ENCODE measurements at places on chromosomes 4 and X.

DNA sequence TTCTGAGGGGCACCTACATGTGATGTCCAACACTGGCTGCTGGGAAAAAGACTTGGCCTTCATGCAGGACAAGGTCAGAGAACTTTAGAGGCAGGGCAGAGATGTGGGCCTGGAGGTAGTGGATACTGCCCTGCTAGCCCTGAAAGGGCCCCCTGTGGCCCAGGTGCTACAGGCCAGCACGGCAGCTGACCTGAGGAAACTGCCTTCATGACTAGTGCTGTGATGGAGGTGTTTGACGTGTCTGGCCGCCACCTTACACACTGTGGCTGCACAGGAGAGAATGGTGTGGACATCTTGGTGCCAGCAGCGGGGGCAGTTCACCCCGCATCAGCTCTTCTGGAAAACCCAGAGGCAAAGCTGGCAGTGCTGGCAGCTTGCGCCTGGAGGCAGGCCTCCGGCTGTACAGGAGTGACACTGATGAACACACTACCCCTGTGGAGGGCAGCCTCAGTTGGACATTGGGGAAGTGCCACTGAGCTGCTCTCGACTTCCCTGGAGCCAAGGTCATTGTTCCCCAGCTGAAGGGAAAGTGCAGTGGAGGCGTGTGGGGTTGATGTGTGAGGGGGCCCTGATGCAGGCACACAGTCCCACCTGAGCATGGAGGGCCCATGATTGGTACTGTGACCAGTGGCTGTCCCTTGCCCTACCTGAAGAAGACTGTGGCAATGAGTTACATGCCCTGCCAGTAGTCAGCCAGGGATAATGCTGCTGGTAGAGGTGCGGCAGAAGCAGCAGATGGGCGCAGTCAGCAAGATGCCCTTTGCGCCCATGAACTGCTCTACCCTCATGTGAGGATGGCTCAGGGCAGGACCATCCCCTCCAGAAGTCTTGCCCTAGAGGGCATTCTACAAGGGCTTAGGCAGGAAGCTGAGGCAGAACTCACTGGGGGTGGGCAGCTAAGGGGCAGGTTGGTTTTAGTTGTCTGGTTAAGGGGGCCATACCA is 36.9 kb downstream of the COQ2 start:
- no peaks in the 10 kb centered on the region for H3K27me3 ChIP-seq
- no peak for DNase-seq
- peaks cover 2% of the 10 kb centered on the region for H3K4me1 ChIP-seq
- no peak overlapping the region for H3K27ac ChIP-seq
- H3K4me3 ChIP-seq, result no peak overlapping the region
- H3K36me3 ChIP-seq, result no peaks in the 10 kb centered on the region

GRCh38 chr4:8282742-8283141 is 13.2 kb downstream of the HTRA3 start:
- no peak overlapping the region for H3K4me3 ChIP-seq
- H3K27me3 ChIP-seq, result peaks cover 4% of the 10 kb centered on the region
- H3K27ac ChIP-seq, result no peak overlapping the region
- no peaks in the 10 kb centered on the region for H3K36me3 ChIP-seq

GRCh38 chrX:112056886-112057285 is 25.7 kb downstream of the TRPC5 start:
- no peaks in the 10 kb centered on the region for H3K4me1 ChIP-seq
- no peaks in the 10 kb centered on the region for H3K27me3 ChIP-seq
- H3K4me3 ChIP-seq, result no peak overlapping the region
- no peaks in the 10 kb centered on the region for H3K36me3 ChIP-seq
- no peak for DNase-seq

- no peak for DNase-seq
- no peak overlapping the region for H3K27ac ChIP-seq
- no peaks in the 10 kb centered on the region for H3K36me3 ChIP-seq
- no peak overlapping the region for H3K4me3 ChIP-seq
Observed at GRCh38 chr4:188161167-188161566, 21.9 kb downstream of the TRIML1 start.

GRCh38 chrX:54029529-54030143 is 14.6 kb downstream of the PHF8 start:
- H3K4me1 ChIP-seq, result no peaks in the 10 kb centered on the region
- H3K36me3 ChIP-seq, result peaks cover 30% of the 10 kb centered on the region
- no peaks in the 10 kb centered on the region for H3K27me3 ChIP-seq
- no peak overlapping the region for H3K27ac ChIP-seq
- no peak overlapping the region for H3K4me3 ChIP-seq
- DNase-seq, result no peak

DNA sequence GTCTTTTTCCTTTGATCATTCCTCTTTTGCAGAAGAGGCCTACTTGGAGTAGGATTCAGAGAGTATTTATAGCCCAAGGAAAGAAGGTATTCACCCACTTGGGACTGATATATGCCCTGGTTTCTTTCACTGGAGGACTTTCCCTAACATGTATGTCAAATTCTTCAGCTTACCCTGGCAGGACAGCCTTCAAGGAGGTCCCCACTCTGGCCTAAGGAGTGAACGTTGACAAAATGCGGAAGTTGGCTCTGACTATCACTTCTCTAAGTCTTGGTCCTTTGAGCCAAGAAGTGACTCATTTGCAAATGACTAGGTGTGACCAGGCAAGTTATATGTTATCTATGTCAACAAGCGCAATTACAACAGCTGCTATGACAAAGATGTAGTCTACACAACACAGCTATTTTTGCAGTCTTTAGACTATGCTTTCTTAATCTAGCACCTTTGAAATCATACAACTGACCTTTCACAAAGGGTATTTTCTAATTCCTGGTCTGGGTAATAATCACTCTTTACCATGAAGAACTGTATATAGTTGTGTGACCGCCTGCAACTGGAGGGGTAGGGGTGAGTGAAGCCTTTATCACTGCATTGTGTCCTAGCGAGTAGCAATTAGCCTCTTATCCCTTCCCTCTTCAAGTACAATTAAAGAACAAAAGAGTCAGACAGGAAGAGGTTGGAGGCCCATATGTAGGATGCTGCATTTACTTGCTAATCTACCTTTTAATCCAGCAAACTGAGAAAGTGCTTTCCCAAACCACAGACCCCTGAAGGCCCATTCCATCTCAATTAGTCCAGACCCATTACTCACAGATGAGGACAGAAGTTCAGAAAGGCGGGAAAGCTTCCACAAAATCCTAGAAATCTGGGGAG is 50.1 kb downstream of the RASGEF1B start:
- no peak overlapping the region for H3K27ac ChIP-seq
- H3K36me3 ChIP-seq, result no peaks in the 10 kb centered on the region
- no peaks in the 10 kb centered on the region for H3K27me3 ChIP-seq
- peaks cover 11% of the 10 kb centered on the region for H3K4me1 ChIP-seq

DNA sequence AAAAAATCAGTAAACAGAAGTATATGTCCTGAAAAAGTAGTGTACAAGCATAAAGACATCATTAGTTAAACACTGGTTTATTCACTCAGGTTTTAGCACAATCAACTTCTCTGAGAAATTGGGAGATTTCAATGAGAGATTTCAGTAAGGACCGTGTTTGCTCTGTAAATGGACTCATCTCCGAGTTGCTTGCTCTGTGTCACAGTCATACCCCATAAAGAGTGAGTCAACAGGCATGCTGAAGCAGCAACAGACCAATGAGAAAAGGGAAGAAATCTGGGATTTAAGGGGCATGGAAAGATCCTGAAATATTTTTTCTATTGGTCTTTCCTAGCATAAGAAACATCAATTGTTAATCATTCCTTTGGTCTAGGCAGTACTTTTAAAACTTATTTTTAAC is 4.7 kb downstream of the GLUD2 start:
- no peaks in the 10 kb centered on the region for H3K4me1 ChIP-seq
- no peak for DNase-seq
- no peak overlapping the region for H3K4me3 ChIP-seq
- H3K27me3 ChIP-seq, result peaks cover 2% of the 10 kb centered on the region

- H3K27ac ChIP-seq, result no peak overlapping the region
- H3K4me1 ChIP-seq, result peaks cover 4% of the 10 kb centered on the region
- no peak overlapping the region for H3K4me3 ChIP-seq
- H3K36me3 ChIP-seq, result no peaks in the 10 kb centered on the region
- H3K27me3 ChIP-seq, result peaks cover 11% of the 10 kb centered on the region
Observed at GRCh38 chr4:140332734-140333133, 40.7 kb upstream of the SCOC start.
